ENCODE measurements at places on chromosomes 7 and 10.

- DNase-seq, result no peak
Observed at GRCh38 chr10:17307123-17307522, 79.1 kb downstream of the VIM start.

DNA sequence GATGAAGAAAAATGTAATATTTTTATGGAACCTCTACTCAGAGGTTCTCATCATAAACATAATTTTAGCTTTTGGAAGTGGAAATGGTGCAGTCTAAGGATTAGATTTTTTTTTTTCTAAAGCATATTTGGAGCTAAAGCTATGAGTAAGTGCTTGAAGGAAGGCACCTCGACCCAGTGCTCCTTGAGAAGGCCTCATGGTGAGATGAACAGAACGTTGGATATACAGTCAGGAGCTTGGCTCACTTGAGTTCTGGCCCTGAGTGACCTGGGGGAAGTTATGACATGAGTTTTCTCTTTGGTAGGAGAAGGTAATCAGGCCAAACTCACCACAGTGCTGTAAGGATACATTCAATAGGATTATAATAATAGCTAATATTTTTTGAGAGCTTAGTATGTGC, 163.3 kb downstream of the JCAD start:
- DNase-seq, result no peak

DNA sequence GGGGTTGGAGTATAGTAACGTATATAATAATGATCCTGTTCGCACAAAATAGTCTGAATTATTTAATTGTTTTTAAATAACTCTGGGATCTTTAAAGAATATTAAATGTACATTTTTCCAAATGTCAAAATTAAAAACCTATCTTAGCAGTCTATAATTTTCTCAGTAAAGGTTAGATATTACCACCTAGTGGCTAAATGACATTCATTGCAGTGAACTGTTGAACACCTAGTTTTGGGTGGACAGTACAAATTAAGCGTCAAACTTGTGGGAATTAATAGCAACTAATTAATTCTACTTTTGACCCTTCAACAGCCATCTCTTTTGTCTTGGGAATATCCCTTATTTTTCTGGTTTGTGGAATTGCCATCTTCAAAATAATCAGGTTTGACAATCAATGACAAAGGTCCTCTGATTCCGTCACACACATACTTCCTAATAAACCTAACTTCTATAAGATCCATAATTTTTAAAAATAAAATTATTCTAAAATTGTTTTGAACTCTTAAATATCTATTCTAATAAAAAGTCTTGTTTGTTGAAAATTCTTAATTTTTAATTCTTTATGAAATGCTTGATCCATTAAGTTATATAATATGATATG, 165.7 kb downstream of the SEMA3D start:
- DNase-seq, result no peak

DNA sequence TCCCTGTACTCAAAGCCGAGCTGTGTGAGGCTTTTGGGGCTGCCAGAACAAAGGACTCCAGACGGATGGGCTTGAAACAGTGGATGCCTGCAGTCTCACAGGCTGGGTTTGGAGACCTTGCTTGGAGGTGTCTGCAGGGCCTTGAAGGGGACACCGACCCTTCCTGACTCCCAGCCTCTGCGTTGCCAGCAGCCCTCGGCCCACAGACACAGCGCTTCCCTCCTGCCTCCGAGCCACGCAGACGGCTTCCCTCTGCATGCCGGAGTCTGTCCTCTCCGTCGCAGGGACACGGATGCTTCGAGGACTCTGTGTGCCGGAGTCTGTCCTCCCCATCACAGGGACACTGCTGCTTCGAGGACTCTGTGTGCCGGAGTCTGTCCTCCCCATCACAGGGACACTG, 524.7 kb downstream of the DNAJB6 start:
- no peak for DNase-seq

DNA sequence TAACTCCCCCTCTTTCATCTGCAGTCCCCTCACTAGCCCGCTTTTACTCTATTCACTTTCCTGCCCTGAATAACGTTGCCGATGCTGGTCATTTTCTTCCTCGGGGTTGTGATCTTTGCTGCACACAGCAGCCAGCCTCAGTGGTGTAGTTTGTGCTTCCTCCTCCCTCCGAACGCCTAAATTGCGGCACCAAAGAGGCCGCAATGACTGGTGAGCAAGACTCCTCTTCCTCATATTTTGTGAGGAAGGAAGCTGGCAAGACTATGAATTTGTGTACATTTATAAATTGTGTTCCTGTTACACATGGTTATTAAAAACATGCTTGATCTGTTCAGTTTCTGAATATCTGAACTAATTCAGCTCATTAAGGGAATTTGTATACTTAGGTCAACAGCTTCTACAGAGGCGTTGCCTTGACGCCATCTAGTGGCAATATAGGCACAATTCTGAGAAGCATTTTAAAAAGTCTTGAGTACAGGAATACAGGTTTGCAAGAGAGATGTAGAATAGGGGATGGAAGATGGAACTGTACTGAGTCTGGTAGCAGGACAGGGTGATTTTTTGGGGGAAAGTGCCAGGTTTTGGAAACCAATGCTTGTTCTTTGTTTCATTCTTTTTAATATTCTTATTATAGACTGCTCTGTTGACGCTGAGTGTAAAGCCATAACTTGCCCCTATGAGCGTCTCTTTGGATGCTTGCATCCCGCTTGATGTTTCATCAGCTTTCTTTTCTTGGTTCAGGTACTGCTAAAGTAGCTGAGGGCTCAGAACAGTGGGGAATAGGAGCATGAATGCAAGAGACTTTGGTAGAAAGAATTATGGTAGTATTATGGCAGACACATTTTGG, 4.1 kb upstream of the TAS2R5 start:
- DNase-seq, result no peak

DNA sequence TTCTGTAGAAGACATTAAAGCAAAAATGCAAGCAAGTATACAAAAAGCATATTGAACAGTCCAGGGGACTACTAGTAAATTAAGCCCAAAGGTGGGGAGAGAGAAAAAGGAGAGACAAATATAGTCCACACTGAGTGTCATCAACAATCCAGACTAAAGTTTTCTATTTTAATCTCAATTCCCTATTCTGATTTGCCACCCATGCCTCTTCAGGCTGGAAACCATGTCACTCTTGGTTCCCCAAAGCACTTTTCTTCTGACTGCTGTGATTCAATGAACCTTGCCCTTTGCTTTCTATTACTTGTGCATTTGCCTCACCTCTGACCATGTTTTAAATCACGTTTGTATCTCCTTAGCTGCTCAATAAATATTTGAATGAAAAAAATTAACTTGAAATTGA, 95.3 kb upstream of the AOAH start:
- DNase-seq, result no peak

DNA sequence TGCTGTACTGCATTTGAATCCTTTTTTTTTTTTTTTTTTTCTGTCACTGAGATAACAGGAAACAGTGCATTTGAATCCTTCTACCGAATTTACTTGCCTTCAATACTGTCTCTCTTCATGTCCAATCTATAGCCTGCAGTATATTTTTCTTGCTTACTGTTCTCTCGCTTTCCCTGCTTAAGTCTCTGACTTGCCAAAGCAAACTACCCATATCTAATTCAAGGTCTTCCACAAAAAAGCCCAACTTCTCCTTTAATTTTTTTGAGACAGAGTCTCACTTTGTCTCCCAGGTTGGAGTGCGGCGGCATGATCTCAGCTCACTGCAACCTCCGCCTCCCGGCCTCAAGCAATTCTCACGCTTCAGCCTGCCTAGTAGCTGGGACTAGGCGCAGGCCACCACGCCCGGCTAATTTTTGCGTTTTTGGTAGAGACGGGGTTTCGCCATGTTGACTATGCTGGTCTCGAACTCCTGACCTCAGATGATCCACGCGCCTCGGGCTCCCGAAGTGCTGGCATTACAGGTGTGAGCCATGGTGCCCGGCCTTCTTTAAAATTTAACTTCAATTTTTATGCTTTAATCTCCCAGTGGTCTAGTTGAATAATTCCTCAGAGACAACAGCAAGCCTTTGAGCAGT, 882 bp downstream of the PDCD11 start:
- DNase-seq, result no peak

- DNase-seq, result no peak
Observed at GRCh38 chr10:48285710-48286109, 11.2 kb upstream of the FRMPD2 start.

DNA sequence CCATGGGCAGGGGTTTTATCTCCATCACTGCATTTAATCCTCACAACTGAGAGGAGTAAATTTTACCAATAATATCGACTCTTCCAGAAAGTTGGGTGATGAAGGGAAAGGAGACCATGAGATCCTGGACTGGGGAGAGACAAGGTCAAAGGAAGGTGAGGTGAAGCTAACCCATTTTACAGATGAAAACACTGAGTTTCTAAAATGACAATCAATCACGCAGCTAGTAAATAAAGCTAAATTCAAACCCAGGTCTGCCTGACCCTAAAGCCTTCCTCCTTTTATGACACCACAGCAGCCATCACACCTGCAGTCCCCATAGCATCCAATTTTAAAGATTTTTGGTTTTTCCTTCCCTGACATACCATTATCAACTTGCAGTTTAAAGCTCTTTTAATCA, 64.0 kb upstream of the SLF2 start:
- no peak for DNase-seq

- DNase-seq, result no peak
Observed at GRCh38 chr10:86285136-86285790, 81.3 kb downstream of the GRID1 start.

DNA sequence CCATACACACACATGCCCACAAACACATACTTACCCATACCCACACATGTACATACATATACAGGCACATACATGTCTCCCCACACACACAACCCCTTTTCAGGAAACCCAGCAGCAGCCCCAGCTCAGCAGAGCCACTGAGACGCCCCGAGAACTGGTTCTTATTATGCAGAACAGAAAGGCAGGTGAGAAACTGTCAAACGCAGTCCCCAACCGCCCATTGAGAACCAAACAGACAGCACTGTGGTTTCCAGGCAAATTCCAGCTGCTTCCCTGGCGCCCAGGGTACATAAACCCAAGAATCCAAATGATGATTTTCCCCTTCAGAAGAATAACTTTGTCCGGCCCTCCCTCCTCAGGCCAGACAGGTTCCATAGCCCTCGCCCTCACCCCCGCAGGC, 366.6 kb upstream of the ZMIZ1 start:
- DNase-seq, result no peak

GRCh38 chr10:4868357-4868657, 42.3 kb downstream of the AKR1E2 start:
- no peak for DNase-seq

- no peak for DNase-seq
Observed at GRCh38 chr7:101859411-101860106, 42.1 kb downstream of the CUX1 start.

GRCh38 chr7:3657206-3657605, 356.2 kb downstream of the SDK1 start:
- DNase-seq, result no peak

- no peak for DNase-seq
Observed at GRCh38 chr10:22341190-22341925, 3.9 kb upstream of the SPAG6 start.

DNA sequence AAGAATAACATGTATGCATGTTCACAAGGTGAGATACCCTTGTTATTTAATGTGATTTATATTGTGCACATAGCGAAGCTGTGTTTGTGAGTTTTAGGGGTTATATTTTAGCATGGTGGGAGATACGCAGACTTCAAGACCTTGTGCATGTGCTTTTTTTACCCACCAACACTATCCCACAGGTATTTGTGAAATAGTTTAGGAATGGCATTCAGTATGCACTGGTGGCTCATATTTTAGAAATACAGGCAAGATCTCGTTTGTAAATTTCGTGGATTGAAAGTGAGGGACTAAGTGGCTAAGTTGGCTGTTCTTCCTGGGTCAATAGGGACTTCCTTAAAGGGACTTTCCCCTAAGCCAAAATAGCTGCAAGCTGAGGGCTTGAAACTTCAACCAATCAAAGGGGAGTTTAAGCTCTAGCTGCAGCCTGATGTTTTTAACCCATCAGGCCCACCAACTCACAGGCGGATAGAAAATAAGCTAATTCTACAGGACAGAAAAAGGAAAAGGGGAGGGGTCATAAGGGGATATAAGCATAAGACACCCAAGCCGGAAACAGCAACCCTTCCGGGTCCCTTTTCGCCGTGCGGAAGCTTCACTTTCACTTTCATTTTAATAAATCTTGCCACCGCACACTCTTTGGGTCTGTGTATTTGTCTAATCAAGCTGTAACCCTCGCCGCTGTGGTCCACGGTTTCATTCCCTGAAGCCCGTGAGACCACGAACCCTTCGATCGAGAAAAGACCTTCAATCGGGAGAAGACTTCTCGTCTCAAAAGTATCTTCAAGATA, 291.0 kb downstream of the GPR158 start:
- DNase-seq, result no peak

DNA sequence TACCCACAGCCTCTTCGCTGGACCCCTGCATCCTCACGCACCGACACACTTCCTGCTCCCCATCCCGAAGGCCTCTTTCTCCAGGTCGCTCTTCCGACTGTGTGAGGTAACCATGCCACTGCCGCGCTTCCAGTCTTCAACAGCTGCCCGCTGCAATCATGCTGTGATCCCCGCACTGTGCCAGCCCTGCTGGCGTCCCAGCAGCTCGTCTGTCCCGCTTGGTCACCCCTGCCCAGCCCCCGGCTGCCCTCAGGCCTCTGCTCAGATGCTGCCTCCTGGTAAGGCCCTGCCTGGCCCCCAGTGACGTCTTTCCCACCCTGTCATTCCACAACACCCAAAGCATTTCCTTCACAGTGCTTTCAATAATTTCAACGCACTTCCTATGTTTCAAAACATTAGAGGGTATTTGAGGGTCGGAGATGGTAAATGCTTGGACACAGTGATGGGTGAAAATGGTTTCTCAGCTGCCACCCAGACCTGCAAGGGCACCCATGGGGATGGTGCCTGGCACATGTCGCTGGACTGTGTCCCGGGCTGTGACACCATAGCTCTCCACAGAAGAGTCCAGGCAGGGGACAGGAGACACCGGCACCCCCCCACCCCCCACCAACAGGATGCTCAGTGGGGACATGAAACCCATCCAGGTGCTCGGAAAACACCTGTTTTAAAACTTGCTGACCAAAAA, 125.2 kb downstream of the MAD1L1 start:
- no peak for DNase-seq

DNA sequence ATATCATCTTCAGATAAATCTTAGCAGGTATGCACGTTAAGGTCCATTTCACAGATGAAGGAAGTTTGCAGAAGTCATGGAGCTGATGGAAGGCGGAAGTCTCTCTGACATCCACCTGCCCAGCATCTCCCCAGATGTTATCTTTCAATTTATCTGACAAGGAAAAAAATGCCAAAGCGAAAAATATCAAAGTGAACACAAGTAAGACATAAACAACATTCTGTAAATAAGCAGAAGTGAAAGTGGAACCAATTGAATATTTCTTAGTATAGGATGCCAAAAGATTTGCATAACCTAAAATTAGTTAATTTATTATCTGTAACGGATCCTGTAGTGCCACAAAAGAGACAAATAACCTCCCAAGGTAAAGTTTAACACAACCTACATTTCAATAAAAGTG, 73.6 kb upstream of the NEBL start:
- no peak for DNase-seq

DNA sequence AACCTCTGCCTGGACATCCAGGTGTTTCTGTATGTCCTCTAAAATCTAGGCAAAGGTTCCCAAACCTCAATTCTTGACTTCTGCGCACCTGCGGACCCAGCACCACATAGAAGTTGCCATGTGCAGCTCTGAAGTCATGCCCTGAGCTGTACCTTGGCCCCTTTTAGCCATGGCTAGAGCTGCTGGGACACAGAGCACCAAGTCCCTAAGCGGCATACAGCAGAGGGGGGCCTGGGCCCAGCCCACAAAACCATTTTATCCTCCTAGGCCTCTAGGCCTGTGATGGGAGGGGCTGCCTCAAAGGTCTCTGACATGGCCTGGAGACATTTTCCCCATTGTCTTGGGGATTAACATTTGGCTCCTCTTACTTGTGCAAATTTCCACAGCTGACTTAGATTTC, 14.6 kb downstream of the TMEM243 start:
- DNase-seq, result no peak

GRCh38 chr7:22900784-22901183, 78.1 kb upstream of the TOMM7 start:
- DNase-seq, result no peak

Measured in ascending aorta (tissue), 2 donors.